ENCODE measurements at places on chromosomes 1 and 21.

GRCh38 chr1:172380441-172381244 lies 39.8 kb upstream of the C1orf105 start:
- no peak for DNase-seq

DNA sequence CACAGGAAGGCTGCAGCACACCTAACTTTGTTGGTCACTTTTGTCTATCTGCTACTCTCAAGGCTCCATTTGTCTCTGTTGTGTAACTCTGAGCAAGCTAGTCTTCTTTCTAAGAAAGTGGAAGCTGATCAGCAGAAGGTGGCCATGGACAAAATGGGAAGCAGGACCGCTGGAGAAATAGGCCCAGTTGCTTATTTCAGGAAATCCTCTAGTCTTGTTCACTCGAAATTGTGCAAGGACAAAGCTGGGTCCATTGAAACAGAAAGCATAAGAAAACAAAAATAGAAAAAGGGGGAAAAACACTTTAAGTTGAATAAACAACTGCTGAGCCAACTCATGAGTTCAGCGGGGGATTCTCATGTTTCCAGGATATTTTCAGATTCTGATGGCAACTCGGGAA lies 150.1 kb downstream of the PBX1 start:
- no peak for DNase-seq

- no peak for DNase-seq
Observed at GRCh38 chr1:110857964-110858948, 14.7 kb upstream of the CD53 start.

DNA sequence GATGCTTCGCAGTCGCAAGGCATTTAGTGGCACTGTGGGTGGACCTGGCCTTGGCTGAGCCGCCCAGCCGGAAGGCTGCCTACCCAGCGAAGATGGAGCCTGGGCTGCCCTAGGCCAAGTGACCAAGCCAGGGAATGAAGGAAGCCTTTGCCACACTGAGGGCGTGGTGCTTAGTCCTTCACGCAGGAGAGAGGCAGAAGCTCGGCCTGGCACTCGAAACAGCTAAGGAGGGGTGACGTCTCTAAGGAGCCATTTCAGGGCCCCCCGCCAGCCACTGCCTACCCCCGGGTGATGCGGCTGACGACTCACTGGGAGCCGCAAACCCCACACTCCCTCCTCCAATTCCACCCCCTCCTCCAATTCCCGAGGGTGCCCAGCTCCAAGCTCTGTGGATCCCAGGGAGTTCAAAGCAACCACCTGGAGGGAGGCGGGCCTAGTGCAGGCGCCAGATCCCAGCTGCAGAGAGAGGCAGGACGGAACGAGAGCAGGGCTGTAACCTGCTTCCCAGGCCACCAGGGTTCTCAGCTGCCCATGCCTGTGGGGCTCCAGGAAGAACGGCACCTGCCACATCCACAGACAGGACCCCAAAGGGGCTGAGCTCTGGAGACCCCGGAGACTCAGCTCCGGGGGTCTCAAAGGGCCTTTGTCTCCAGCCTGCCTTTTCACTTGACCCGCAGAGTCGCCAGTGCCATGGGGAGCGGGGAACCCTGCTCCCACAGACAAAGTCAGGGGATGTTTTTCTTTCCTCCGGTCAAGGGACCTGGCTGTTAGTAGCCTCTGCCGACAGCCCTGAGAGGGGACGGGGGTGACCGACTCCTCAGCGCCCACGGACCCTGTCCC lies 75.8 kb downstream of the ARHGEF16 start:
- no peak for DNase-seq

DNA sequence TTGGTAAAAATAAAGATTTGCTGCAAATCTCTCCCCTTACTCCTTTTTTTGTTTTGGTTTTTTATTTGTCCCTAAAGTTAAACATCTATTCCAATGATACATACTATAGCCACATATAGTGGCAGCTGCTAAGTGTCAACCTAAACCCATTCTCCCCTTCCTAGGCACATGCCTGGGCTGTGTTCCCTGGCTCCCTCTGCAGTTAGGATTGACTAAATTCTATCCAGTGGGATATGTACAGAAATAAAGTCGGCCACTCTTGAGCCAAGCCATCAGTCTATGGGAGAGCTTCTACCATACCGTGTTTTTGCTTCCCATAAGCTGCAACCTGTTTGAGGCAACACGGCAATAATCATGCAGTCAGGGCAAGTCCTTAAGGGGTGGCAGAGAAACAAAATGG lies 23.6 kb downstream of the MCOLN3 start:
- no peak for DNase-seq

DNA sequence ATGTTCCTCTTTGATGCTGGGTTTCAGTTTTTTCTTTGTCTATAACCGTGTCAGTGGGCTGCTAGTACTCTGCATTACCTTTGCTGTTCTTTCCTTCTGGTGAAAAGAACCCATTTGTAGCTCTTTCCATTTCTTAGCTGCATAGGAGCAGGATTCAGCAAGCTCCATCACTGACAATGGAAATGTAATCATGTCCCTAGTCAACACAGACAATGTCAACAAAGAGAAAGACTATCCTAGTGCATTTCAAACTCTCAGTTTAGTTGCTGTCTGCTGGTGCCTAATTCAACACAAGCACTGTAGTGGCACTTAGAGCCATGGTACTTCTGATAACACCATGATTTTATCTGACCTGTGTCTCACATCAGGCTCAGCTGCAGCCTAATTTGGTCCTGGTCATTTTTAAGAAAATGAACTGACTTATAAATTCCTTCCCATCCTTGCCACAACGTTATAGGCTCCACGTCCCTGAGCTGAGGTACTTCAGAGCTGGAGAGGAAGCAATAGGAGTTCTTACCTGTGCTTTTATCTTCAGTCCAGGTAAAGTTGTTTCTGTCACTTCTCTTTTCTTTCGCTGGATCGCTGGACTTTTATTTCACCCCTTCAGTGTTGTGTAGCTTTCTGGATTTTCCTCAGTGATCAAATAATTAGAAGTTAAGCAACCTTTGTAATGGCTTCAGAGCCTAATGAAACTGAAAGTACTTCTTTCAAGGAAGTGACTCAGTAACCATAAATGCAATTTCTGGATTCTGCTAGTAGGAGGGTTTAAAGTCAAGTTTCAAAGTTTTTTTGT lies at the start of gene GBP3:
Gene GBP3 (minus strand): TSS at position 700 of the 793 bp plus-strand sequence. CDS start 2,145 bp downstream, outside the sequence.
- DNase-seq = no peak

DNA sequence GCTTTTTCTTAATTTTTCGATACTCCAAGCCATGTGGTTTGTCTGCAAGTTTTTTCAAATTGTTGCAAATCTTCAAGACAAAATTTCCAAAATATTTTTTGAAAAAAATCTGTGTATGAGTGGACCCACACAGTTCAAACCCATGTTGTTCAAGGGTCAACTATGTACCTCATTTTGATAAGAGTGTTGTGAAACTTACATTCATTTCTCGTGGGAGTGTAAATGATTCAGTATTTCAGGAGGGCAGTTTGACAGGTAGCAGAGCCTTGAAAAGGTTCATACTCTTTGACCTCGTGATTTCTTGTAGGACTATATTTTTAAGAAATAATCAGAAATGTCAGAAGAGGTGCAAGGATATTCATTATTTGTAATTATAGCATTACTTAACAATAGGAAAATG lies 68.0 kb downstream of the ANGPTL1 start:
- no peak for DNase-seq

- DNase-seq = no peak
Observed at GRCh38 chr1:22104865-22105437, 37.9 kb downstream of the WNT4 start.

- no peak for DNase-seq
Observed at GRCh38 chr1:42944246-42944928, 14.3 kb downstream of the SLC2A1 start.

GRCh38 chr21:30329203-30329875 lies 8.2 kb downstream of the KRTAP27-1 start:
- no peak for DNase-seq

DNA sequence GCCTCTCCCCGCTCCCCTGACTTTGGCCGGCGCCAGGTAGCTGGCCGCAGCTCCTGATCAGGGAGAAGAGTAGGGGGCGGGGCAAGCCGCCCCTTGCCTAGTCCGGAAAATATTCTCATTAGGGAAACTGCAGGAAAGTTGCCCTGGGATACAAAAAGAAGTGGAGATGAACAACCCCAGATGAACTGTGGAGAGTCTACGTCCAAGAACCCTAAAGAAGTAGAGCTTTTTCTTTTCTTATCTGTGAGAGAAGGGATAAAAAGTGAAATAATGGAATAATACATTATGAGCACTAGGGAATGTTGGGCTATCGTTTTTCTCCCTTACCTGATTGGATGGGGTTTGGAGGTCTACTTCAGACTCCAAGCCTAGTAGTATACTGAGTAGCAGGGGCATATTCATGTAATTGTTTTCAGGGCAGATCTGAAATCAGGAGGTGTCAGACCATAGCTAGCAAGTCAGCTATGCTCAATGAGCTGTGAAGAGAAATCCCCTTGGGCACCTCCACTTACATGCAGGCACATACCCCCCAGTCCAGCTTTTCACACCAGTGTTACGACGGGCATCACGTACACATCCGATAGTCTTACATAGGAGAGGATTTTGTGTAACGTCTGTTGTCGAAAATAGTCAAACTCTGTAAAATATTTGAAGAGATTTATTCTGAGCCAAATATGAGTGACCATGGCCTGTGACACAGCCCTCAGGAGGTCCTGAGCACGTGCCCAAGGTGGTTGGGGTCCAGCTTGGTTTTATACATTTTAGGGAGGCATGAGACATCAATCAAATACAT lies 1.7 kb upstream of the DUSP10 start:
- DNase-seq = no peak

DNA sequence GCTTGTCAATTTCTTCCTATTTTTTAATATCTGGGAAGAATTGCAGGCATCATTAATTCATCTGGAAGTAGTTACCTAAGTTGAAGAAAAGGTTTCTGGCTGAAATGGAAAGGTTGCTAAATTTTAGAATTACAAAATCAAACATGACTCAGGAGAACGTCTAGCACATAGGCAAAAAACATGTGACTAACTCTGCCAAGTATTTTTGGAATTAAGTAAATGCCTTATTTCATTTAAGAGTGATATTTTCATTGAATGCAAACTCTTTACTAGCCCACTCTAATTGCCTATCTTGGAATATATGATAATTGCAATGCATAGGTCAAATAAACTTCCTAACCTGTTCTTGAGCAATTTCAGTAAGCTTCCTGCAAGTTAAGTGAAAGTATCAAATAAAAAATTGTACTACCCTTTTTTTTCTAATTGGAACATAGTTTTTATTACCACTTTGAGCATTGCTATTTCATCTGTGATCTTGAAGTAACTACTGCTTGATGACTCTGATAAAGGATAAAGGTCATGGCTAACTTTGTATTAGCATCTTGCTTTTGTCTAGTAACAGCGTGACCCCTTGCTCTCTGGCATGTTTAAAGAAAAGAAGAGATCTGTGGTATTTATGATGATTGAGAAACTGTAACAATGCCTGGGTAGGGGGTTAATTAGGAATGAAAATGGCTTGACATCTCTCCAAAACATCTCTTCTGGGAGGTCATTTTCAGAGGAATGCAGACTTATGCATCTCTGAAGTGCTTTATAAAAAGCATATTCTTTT lies 208.3 kb upstream of the NCAM2 start:
- DNase-seq = no peak

DNA sequence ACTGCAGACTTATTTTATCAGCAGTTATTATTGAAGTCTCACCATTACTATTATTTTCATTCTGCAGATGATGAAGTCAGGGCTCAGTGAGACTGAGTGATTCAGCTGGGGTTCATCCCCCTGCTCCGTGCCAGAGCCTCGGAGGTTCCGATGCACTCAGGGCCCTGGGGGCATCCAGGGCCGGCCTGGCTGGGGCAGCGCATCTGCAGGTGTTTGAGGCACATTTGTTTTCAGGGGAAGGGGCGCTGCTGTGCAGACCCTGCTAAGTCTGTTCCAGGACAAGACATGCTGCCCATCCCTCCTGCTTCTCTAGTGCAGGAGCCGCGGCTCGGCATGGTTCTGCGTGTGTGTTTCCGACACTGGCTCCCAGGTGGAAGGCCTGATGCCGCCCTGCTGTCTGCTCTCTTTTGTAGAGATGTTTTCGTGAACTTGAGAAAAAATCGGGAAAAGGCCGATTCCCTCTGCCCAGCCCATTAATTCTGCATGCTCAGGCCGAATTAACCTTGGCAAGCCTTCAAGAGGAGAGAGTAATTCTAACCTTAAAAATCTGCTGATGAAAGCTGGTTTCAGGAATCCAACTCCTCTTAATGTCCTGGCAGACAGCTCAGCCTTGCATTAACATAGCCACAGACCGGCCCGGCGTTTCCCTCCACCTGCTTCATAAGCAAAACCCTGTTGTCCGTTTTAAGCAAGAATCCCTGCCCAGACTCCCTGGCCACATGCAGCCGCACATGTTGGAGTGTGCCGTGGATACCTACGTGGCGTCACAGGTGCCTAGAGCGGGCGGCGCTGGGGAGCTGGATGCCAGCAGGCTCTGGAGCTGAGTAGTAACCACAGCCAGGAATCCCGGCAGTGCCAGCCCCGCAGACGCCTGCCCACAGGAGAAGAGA lies 316.0 kb upstream of the VAMP3 start:
- no peak for DNase-seq

DNA sequence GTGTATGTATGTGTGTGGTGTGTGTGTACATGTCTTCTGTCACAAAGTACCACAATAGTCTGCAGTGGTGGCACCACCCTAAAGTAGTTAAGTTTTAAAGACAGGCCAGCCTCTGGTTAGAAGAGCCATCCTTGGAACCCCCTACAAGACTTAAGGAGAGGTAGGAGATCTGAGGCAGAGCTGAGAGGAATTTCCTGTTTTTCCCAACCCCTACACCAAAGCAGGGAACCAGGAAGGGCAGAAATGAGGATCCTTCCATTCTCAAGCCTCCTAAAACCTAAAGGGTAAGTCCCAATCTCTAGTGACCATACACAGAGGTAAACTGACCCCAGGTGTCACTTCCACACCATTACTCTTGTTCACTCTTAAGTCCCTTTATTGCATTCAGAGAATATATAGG lies 11.1 kb downstream of the PEA15 start:
- DNase-seq = no peak

- peak; percentile 45 for DNase-seq
Observed at GRCh38 chr1:19315378-19316198, 3.5 kb downstream of the SLC66A1 start.

GRCh38 chr1:172917972-172918371 lies 132.8 kb downstream of the TNFSF18 start:
- peak; percentile 74 for DNase-seq

All from RWPE2 (cell line).